ENCODE measurements at places on chromosomes 7 and 10.

GRCh38 chr10:130994845-130995244 lies 316.7 kb downstream of the TCERG1L start:
- no peak for DNase-seq

DNA sequence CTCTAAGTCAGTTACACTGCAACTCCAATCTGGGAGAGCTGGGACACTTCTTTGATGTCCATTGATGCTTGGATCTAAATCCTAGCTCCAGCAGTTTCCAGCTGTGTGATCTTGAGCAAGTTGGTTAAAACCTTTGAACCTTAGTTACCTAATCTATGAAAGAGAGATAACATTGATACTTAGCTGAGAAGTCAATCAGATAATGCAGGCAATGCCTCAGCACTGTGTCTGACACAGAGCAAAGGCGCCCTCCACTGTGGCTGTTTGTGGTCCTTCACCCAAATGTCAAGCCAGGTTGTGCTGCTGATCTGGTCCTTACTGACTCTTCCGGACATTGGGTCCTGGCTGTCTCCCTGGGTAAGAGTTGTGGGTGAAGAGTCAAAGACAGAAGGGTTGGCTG lies 20.2 kb downstream of the DNTT start:
- DNase-seq = no peak

GRCh38 chr10:92691591-92692079 lies 1.9 kb downstream of the HHEX start:
- no peak for DNase-seq

- DNase-seq = no peak
Observed at GRCh38 chr10:124105594-124105993, 12.2 kb upstream of the CHST15 start.

DNA sequence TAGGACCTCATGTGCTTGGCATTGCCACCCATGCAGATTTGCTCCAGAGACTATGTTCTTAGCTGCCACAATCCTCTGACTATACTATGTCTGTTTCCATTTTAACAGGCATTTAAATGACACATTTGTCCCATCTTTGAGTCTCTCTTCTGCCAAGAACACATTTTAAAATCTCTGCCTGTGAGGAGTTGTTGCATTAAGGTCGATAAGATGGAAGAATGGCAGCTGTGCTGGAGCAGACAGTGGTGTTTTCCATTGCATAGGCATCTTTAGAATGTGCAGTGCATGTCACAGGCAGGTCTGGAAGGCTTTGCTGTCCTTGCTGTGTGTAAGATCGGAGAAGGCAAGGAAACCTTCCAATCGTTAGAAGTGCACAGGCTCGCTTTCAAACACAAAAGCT lies 70.9 kb upstream of the CELF2 start:
- no peak for DNase-seq

- no peak for DNase-seq
Observed at GRCh38 chr7:48298779-48299178, 127.5 kb downstream of the ABCA13 start.

DNA sequence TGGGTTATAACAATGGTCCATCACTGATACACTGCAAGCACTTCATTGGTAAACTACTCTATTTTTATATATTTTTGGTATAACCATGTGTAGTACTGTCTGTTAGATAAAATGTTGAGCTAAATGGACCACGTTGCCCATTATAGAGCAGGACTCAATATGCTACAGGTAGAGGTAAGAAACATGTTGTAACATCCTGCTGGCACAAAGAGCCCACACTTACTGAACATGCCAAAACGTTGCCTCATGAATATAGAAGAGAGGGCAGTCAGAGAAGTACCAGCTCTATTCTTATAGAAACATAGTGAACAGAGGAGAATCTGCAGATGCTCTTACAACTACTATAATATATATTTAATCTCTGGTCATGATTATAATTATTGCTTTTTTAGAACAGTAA lies 18.4 kb upstream of the MET start:
- no peak for DNase-seq

DNA sequence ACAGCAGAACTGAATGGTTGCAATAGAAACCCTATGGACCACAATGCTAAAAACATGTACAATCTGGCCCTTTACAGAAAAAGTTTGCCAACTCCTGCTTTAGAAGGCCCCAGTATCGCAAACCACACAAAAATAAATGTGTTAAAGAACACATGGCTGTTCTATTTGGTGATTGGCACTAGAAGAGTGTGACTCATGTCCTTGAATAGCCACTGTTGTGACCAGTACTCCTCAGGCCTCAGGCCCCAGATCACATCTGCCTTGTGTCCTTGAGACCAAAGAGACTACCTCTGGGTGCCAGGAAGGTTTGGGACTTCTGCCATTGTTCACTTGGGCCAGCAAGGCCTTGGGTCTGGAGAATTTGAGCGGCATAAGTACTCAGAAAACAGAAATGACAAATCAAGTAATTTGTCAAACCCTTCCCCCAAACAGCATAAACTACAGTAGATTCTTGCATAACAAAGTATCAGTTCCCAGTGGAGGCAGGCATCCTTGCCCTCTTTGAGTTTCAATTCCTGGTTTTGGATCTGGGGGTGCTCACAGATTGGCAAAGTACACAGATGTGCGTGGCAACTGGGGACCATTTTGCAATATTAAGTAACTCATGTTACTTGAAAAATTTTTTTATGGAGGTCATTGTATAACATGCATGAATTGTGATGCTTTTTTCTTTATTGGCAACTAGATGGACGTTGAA lies 50.2 kb downstream of the MTURN start:
- DNase-seq = no peak

DNA sequence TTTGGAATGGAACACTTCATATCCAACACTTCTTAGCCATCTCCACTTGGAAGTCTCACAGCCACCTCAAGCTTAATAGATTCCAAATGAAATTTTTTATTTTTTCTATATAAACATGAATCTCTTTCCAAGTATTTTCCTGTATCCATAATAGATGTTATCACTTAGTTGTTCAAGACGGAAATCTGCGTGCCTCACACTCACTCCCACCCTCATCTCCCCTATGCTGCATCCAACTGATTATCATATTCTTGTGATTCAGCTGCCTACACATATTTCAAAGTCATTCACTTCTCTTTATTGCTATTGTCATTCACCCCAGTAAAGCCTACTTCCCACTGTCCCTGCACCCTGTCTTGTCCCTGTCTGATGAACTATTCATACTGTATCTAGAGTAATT lies 70.2 kb upstream of the MKX start:
- DNase-seq = no peak

DNA sequence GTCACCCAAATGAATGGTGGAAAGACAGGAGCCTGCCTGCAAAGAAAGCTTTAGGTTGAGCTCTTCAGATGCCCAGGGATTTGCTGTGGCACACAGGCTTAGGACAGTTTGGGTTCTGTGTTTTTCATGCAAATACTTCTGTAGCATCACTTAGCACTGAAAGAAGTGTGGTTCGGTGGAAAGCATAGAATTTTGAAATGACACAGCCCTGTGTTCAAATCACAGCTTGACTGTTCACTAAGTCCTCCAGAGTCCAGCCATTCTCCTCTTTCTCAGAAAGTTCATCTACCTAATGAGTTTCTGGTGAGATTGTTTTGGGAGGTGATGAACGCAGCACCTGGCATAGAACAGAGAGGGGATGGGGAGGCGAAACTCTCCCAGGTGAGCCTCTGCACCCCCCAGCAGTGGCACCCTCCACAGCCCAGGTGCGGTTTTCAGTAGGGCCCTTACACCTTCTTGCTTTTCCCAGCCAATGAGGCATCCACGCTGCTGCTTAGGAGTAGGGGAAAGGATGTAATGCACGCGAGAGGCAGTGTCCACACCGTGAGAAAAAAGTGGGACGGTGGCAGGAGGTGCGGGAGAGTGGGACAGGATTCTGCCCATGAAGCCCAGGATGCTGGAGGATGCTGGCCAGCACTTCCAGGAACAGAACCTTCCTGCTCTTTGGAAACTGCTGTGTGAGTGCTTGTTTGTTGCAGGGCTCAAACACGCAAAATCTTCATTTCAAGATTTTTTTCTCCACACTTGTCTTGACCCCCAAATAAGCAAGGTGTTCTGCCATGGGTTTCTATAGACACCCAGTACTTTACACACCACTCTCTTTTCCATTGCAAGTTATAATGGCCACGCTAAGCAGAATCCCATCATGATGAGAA lies 11.6 kb downstream of the EN2 start:
- DNase-seq = no peak

DNA sequence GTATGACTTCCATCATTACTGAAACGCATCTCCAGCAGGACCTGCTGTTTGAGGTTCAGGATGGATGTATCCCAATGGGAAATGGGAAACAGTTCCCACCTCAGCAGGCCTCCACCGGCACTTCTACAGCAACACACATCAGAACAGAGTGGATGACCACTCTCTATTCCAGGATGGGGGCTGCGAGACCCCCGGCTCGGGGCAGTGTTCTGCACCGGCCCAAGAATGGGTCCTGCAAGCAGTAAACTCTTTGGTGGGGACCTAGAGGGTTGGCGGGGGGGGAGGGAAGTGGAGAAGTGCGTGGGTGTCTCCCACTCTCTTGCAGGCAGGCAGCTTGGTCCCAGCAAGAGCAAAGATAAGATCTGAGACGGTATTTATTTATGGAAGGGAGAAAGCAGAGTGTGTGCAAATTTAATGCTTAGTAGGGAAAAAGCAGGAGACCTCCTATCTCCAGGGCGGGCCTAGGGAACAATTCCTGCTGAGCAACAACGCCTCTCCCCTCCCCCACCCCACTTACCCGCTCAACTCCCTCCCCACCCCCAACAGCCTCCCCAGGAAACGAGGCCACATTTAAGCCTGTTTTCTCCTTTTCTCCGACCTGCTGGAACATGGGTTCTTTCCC lies 4.0 kb downstream of the SFMBT2 start:
- DNase-seq = no peak

- DNase-seq = no peak
Observed at GRCh38 chr7:149729983-149730801, 43.2 kb downstream of the ZNF467 start.

DNA sequence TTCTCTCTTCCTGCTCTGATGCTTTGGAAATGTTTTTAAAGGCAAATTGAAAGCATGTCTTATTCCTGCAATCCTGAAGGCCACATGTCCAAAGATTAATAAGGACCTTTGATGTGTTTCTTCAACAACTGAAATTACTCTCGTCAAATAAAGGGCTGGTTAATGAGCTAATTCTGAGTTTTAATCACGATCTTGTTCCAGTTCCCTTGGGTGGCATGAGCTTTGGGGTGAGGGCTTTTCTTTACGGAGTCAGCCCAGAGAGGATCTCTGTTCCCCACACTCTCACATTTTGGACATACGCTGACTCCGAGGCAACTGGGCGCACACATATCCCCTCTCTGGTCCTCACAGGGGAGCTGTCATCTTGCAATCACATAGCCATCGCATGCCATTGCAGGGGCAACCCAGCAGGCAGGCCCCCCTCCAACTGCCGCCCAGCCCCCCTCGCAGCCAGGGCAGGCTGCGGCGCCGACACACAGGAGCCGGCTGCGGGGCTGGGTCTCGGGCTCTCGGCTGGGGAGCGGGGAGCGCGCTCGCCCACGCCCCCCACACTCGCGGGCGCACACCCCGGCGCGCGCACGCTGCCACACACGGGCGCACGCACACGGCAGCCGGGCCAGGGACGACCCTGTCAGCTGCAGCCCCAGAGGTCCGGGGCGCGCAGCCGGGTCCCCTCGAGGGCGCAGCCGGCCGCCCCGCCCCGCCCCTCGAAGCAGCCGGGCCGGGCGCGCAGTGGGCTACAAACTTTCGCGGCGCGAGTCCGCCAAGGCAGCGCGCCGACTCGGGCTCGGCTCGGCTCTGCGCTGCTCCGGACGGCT lies at the start of gene GDF10:
Gene GDF10 (plus strand): TSS at position 587 of the 818 bp plus-strand sequence. CDS start 455 bp downstream, outside the sequence.
- DNase-seq = no peak

GRCh38 chr7:101781439-101781838 lies 36.0 kb upstream of the CUX1 start:
- no peak for DNase-seq

DNA sequence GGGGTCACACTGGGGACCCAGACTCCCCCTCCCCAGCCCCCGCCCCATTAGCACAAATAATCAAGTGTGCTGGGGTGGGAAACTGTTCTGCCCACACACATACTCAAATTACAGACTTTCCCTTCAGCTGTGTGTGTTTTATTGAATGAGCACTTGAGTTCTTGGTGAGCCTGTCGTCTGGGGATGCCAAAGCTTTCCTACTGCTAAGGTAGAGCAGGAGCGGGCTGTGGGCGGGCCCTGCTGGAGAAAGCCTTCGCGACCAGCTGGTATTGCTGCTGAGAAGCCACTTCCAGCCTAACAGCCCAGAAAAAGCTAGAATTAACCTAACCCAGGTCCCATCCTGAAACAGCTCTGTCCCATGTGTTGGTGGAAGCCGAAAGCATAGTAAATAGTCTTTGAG lies 87.0 kb upstream of the KMT2E start:
- DNase-seq = no peak
